ENCODE measurements at places on chromosomes 6 and 20.

DNA sequence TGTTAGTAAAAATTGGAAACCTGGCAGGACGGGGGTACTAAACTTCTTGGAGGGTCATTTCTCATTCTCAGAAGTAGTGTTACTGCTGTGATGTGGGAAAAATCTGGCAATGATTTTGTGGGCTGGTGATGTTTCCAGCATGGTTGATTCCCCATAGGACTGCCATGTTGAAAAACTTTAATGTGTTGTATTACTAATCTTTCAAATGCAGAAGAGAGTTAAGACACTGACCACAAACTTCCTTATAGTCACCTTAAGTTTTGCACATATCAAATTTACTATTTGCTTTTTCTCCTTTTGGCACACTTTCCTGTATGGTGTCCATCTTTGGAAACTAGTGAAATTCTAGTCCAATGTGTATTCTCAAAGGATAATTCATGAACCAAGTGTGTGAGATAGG, 236.2 kb upstream of the TAB2 start:
- no peak for DNase-seq

DNA sequence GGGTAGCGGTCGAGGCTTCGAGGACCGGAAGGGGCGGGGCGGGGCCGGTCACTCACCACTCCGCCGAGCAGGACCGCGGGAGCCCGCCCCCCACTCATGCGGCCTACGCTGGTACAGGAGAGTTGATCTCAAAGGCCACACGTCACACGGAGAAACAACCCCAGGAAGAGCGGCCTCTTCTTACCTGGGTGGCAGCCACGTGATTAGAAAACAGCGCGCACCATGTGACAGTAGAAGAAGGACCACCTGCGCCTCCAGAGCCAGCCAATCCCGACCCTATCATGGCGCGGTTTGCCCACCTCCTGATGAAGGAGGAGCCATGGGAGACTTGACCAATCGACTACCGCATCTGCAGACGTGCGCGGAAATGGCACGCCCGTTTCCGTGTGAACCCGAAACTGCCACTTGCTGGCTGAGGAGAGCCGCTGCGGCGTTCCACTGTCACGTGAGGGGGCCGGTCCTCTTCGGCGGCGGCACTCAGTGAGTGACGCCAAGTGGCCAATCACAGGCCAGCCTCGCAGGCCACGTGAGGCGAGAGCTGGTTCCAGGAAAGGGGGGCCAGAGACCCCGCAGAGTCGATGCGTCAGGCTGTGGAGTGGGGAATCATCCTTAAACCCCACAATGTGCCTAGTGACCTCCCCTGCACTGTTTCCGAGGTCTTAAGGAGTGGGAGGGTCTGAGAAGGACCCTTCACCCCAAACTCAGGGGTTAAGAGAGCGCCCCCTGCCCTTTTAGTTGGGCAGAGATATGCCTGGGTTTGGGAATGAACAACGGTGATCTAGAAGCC, at the start of gene CUTA:
Gene CUTA, minus strand, starts transcription at position 205 of the 787 bp plus-strand sequence. Its CDS starts 107 bp downstream, at position 98.
- peak; percentile 98 for DNase-seq

DNA sequence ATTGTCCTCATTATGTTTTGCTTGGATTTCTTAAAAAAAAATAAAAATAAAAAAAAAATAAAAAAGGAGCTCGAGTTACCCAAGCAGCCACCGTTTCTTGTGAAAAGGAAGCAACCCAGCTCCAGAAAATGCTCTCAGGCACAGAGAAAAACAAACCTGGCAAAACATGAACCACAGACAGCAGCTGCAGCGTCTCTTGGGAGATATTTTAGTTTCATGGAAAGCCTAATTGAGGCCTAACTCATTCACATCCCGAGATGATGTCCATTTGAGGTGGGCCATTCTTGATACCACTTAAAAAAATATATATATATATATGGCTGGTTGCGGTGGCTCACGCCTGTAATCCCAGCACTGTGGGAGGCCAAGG, 13.7 kb upstream of the MRAP2 start:
- DNase-seq: no peak

DNA sequence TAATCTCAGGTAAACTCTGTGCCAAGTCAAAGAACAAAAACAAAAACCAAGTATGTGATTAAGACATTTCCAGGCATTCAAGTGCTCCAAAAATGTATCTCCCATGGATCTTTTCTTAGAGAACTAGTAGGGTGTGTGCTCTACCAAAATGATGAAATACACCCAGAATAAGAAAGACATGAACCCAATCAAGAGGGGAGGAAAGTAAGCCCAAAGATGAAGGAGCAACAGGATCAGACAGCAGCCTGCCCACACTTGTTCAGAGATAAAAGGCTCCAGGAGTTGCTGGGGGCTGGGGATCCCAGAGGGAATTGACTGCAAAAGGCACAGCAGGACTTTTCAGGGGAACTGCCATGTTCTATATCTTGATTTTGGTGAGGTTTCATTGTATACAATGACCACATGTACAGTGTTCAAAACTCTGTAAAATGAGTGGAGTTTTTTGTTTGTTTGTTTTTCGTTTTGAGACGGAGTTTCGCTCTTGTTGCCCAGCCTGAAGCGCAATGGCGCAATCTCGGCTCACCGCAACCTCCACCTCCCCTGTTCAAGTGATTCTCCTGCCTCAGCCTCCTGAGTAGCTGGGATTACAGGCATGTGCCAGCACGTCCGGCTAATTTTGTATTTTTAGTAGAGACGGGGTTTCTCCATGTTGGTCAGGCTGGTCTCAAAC, 24.4 kb downstream of the GCM1 start:
- DNase-seq: no peak

DNA sequence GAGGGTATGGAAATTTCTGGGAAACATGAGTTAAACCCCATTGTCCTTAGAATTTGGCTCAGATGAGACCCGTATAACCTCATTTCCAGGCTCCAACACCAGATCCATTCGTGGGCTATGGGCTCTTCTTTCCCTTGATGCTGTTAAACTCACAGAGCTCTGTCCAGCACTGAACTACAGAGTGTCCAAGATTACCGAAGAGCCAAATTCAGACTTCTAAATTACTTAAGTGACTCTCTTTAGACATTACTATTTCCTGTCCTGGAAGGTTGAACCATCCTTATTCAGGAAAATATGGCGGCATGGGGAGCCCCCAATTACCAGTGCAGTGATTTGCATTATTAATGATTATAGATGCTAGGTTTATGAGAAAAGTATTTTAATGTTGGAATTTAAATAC, 124.9 kb upstream of the EDN1 start:
- no peak for DNase-seq

DNA sequence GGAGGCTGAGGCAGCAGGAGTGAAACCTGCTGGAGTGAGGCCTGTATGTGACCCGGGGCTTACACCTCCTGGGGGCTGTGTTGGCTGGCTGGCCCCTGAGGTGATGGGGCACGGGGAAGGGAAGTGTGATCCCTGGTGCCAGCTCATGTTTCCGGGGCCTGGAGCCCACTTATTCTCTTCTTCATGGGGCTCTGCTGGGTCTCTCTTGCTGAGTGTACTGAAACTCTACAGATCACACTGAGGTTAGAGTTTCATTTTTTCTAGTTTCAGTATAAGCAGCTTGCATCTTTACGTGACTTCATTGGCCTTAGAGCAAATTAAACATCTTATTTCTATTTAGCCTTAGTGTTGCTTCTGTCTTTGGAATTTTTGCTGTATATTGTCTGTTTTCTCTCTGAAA, 96.2 kb downstream of the ANKS1A start:
- DNase-seq: no peak
